SK-N-MC (cell line): ENCODE measurements at places on chromosomes 4 and X.

DNA sequence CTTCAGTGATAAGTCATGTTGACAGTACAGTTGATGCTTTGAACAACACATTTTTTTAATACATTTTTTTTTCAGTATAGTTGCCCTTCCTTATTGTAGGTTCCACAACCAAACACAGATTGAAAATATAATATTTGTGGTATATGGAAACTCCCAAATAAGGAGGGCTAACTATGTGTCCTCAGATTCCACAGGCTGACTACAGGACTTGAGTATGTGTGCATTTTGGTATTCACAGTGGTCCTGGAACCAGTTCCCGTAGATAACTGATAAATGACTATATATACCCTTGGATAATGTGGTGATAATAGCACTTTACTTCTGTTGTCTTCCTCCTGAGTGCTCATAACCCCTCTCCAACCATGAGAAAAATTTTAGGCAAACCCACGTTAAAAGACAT is 111.6 kb upstream of the NUDT6 start:
- no peak for DNase-seq

DNA sequence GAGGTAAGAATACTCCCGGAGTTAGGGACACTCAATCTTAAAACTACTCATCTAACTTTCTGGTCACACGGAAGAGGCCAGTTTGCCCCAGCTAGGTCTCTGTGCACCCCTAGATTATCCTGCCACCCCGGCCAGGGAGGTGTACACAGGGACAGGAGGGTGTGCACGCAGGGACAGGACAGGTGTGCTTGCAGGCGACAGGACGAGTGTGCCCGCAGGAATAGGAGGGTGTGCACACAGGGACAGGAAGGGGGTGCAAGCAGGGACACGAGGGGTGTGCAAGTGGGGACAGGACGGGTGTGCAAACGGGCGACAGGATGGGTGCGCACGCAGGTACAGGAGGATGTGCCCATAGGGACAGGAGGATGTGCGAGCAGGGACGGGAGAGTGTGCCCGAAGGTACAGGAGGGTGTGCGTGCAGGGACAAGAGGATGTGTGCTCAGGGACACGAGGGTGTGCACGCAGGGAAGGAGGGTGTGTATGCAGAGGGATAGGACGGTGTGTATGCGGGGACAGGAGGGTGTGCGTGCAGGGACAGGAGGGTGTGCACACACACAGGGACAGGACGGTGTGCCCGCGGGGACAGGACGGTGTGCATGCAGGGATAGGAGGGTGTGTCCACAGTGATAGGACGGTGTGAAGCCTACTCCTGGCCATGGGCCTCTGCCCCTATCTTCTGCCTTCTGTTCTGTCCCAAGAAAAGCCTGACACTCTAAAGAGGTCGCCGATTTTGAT is 4.1 kb downstream of the TMEM271 start:
- no peak for DNase-seq

- no peak for DNase-seq
Observed at GRCh38 chr4:107793996-107794395, 30.7 kb upstream of the SGMS2 start.

DNA sequence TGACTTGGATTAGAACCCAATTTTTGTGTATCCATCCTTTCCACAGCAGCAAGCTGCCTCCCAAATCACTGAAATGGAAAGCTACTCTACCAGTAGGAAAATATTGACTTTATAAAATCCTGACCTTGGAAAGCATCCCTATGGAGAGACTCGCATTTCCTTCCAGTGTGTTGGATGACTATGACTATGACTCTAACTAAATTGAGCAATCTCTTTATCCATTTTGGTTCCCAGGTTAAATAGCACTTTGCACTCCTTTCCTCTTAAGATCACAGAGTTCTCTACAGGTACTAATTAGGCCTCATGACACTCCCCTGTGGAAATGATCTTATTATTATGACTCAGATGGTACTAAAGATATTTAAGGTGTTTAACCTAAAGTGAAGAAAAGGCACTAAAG is 431.8 kb downstream of the PPARGC1A start:
- no peak for DNase-seq

GRCh38 chrX:39261446-39262147 is 460.3 kb downstream of the MID1IP1 start:
- DNase-seq, result no peak

DNA sequence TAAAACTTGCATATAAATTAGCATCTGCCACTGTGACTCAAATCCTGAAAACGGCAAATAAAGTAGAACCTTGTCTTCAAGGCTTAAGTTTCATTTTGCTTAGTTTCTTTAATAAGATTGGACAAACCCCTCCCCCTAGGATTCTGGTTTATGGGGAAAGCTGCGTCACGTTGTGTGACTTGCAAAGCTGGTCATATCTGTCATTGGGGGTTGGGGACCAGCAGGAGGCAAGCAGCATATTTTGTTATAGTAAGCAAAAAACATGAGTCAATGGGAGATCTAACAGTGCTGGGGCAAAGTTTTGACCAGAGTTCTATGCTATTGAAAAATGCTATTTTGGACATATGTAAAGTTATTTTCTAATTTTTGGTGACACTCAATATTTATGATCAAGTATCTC is 407.3 kb downstream of the PCDH18 start:
- no peak for DNase-seq

DNA sequence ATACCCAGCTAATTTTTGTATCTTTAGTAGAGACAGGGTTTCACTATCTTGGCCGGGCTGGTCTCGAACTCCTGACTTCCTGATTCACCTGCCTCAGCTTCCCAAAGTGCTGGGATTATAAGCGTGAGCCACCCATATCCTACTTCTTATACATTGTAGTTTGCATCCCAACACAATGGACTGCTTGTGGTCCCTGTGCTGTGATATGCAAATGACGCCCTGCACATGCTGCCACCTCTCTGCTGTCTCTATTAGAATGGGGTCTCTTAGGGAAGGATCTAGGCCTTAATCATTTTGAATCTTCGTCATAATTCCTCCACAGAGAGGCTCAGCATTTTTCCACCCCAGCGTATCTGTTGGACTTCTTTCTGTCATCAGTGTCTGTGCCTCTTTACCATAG is 595.9 kb downstream of the ADGRL3 start:
- DNase-seq, result no peak

DNA sequence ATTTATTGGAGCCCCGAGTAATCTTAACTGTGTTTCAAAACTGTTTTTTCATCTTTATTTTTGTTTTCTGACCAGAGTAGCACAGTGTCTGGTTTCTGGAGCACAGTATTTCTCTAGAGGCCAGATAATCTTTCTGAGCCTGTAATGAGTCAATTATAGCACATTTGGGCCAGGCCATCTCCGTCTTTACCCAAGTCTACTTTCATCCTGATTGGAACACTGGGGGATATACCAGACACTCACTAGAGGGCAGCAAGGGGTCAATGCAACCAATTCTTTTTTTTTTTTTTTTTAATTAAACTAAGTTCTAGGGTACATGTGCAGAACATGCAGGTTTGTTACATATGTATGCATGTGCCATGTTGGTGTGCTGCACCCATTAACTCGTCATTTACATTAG is 282.0 kb downstream of the ARHGAP24 start:
- DNase-seq, result no peak

- DNase-seq, result no peak
Observed at GRCh38 chrX:38069273-38069672, 62.9 kb downstream of the SYTL5 start.

- DNase-seq, result no peak
Observed at GRCh38 chr4:17595471-17596005, 18.5 kb downstream of the LAP3 start.

DNA sequence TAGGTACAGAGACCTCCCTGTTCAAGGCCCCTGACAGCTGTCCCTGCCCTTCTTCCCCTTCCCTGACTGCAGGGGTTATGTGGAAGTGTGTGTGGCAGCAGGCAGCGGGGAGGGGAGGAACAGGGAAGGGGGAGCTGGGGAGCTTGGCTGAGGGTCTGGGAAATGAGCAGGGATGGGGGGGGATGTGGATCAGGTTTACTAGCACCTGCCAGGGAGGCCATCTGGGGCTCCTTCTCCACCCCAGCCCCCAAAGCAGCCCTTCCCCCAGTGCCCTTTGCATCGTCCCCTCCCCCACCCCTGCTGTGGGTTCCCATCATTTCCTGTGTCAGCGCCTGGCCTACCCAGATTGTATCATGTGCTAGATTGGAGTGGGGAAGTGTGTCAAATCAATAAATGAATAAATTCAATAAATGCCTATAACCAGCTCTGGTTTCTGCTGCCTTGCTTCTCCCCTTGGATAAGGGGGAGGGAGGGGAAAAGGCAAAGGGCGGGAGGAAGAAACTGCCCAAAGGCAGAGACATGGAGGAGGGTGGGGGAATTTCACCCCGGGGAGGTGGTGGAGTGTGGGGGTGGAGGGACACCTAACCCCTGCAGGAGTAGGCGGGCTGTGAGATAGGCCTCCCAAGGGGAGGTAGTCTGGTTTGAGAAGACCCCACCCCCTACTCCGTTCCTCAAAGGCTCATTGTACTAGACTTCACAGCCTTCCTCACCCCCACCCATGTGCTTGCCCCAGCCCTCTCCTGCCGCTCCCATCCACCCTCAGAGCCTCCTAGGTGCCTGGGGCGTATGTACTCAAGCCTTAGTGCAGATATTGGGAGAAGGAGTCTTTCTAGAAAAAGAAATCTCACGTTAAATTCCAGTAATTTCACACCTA is 3.2 kb downstream of the CXorf65 start:
- DNase-seq, result no peak

DNA sequence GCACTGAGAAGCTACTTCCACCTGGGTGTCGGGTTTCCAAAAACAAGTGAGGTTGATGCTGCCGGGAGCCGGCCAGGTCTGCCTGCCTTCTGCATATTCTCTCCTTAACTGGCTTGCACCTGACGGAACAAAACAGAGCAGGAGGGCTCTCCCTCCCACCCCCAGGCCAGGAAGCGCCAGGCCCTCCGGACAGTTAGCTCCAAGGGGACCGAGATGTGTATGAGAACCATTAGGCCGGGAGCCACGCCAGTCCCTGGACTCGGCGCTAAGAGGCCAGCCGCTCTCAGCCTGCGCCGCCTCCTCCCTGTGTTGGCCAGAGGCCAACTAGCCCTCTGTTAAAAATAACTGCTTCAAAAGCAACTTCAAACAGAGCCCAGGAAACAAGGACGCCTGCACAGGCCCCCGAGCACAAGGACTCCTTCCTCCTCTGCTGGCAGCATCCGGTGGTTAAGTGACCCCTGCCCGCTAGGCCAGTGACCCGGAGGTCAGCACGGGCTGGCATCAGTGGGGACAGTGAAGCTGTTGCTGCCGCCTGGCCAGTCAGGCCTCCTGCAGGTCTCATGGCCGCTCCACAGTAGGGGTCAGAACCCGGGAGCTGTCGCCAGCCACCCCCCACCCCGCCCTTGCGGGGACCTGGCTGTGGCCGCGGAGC is 107.9 kb downstream of the ABLIM2 start:
- no peak for DNase-seq

DNA sequence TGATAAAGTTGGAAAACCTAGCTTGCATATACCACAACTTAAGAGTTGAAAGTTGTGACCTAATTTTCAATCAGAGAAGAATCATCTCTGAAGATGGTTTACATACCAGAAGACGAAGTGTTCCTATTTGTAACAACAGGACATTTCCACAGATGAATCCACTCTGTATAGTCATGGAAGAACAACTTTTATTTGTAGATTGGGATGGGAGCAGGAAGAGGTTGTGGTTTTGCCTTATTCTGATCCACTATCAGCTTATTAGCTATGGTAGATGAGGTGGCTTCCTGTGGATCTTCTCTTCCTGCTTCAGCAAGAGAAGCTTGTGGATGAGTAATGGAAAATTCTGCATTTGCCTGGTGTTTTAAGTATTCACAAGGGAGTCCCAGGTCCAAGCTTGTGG is 18.6 kb upstream of the SUPT20HL1 start:
- DNase-seq, result peak; percentile 30

DNA sequence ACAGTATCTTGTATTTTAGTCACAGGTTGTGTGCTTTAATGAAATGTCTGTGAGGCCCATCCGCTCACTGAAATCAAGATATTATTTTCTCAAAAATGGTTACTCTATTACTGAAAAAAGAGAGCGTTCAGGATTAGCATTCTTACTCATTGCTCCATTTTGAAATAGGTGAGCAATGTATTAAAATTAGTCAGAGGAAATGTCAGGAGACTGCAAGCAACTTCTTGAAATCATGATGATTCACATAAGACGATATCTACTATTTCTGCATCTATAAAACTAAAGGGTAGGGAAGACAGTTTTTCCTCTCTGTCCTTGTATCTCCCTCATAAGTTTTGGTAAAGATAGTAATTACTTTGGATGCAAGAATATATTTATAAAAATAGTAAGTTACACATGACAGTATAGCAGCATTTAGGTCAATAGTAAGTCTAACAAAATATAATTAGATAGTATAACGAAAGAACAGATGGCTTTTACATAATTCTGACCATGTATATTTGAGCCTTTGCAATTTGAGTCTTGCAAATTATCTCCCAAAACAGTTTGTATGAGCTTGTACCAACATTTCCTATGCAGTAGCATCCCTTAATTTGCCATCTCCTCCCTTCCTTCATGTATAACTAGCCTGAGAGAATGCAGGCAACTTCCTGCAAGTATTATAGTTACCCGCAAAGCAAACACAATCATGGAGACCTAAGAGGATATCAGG is 937.8 kb downstream of the PCDH7 start:
- DNase-seq, result no peak

DNA sequence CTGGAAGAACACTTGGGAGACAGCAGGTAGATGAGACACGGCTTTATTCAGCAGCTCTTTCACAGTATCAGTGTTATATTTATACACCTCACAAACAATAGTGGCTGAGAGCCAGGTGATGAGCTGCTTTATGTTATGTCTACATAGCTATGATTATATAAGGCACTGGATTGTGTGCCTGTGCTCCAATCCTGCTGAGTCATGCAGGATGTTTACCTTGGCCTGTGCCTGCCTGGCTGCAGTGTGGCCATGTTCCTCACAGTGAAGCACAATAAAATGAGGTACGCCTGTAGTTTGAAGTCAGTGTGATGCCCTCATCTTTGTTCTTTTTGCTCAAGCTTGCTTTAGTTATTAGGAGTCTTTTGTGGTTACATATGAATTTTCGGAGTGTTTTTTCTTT is 31.3 kb downstream of the CXCL13 start:
- DNase-seq, result no peak

GRCh38 chr4:90648311-90648710 is 521.1 kb downstream of the CCSER1 start:
- DNase-seq, result no peak

- no peak for DNase-seq
Observed at GRCh38 chr4:53088152-53088551, 226.0 kb downstream of the RASL11B start.

DNA sequence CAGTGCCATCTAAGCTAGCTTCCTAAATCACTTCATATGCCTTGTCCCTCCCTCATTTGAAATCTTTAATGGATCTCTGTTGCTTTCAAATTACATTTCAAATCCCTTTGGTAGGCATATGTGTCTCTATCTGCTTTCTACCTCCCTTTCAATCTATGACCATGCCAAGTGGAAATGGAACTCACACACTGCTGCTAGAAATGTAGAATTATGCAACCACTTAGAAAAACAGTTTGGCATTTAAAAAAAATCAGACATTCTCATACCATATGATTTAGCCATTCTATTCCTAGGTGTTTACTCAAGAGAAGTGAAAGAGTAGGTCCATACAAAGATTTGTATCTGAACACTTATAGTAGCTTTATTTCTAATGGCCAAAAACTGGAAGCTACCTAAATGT is 413.5 kb upstream of the INTU start:
- DNase-seq, result no peak
